SW 1271 (cell line): ENCODE measurements at places on chromosomes 2 and 18.

- DNase-seq, result no peak
These were observed 358.8 kb downstream of the CMPK2 start for GRCh38 chr2:6506859-6507258.

- peak; percentile 61 for DNase-seq
These were observed 57.9 kb upstream of the MSH2 start for GRCh38 chr2:47344890-47345589.

DNA sequence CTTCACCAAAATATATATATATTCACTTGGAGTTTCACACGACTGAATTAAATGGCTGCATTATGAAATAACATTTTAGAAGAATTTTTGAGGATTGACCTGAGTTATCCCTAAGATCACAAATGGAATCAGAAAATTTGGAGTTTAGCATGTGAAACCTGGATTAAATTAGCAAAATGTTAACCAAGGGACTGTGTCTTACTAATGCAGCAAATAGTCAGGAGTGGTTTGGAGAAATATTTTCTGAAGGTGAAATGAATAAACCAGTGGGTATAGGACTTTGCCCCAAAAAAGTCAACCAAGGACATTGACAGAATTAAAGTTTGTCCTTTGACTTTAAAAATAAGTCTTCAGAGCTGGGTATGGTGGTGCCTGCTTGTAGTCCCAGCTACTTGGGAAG, 111.2 kb downstream of the PRPF40A start:
- DNase-seq, result no peak

- no peak for DNase-seq
These were observed 207.4 kb downstream of the CBLN2 start for GRCh38 chr18:72336786-72337185.

DNA sequence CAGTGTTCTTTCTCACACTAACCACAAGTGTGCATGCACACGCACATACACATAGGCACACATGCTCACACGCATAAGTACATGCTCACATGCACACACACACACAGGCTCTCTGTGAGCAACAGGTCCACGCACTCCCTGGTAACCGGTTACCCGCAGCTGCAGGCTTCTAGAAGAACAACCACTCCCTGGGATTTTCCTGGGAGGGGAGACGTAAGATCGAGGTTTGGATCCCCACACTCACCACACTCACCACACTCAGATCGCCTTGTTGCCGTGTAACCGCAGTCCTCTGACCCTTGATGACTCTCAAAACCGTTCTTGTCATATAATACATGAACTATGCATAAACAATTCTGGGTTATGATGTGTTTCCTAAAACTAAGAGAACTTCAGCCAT, 42.2 kb downstream of the TTC32 start:
- no peak for DNase-seq

GRCh38 chr2:178275600-178275999, 81.3 kb downstream of the OSBPL6 start:
- no peak for DNase-seq

- no peak for DNase-seq
These were observed 67.5 kb downstream of the ZEB2 start for GRCh38 chr2:144452169-144452988.

GRCh38 chr18:9434122-9434701, 41.1 kb upstream of the RALBP1 start:
- DNase-seq, result no peak

DNA sequence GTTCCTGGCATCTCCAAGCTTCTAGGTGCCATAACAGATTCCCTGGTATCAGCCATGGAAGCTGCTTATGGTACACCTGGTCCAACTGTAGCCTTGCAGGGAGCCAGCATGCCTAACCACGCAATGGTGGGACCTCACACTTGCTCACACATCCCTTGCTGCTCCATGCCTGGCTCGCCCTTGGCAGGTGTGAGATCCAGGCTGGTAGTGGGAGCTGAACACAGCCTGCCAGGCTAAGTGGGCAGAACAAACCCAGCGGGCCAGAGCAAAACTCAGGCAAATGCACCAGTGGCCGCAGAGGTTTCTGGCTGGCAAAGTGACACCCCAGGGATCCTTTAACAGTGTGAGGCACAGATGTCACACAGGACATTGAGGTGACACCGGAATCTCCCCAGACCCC, 185.8 kb downstream of the NDUFA10 start:
- no peak for DNase-seq

- DNase-seq, result no peak
These were observed 3.2 kb upstream of the LIMS2 start for GRCh38 chr2:127678531-127678930.

DNA sequence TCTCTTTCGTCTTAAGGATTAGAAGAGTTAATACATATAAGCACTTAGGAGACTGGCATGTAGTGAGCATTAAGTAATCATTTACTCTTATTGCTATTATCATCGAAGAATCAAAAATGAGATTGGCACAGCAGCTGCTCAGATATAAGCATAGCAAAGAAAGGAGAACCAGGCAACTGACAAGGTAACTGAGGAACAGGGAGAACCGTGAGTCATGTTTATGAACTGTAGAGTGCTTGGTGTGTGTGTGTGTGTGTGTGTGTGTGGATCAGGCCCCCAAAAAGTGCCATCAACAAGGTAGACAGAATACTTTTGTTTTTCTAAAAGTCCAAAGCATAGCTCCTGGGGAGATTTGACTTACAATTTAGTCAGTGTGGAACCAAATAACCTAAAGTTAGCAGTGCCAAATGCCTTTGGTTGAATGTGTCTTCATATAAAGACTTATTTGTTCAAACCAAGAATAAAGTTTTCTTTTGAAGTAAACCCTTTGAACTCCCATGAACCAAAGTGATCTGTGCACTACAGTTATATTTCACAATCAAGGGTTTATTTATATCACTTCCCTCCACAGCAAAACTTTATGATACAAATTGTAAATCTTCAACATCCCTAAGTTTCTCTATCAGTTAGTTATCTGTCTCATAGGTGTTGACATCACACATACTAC, 660.6 kb downstream of the NYAP2 start:
- DNase-seq, result no peak

GRCh38 chr2:102010902-102011301, 19.1 kb downstream of the IL1R2 start:
- DNase-seq, result no peak

- DNase-seq, result no peak
These were observed 189.9 kb upstream of the NDUFV2 start for GRCh38 chr18:8912348-8913326.

GRCh38 chr2:187939180-187939579, 352.5 kb upstream of the GULP1 start:
- DNase-seq, result no peak

DNA sequence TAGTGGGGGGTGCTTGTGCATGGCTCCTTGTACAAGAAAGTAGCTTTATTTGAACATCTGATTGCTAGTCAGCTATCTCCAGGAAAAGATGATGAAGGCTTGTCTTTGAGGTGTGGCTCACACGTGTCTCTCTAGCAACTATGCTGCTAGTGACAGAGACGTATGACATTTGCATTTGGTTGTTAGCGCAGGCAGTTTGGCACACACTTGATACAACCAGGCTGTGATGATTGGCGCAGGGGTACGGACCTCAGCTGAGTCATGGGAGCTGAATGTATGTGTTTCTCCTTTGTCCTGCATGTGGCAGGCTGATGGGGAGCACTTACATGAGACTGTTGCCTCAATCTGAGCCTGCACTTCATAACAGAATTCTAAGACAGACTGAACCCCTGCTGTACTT, 29.6 kb downstream of the PTCD3 start:
- DNase-seq, result no peak

- DNase-seq, result no peak
These were observed 14.2 kb downstream of the TET3 start for GRCh38 chr2:73998933-73999332.

DNA sequence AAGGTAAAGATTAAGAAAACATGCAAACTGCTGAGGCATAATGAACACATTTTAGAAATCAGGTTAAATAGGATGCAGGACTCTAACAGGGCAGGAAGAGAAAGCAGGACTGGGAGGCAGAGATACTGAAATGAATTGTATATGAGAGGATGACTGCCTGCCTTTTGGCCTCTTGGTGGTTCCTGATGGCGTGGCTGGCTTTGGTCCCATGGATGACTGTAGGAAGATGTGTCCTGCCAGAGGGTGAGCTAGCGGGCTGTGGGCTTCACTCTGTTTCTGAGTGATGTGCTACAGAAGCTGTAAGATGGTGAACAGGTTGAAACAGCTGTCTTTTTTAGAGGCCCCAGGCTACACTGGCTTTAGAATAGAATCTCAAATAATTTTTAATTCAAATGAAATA, 517.0 kb downstream of the SLC4A3 start:
- no peak for DNase-seq

DNA sequence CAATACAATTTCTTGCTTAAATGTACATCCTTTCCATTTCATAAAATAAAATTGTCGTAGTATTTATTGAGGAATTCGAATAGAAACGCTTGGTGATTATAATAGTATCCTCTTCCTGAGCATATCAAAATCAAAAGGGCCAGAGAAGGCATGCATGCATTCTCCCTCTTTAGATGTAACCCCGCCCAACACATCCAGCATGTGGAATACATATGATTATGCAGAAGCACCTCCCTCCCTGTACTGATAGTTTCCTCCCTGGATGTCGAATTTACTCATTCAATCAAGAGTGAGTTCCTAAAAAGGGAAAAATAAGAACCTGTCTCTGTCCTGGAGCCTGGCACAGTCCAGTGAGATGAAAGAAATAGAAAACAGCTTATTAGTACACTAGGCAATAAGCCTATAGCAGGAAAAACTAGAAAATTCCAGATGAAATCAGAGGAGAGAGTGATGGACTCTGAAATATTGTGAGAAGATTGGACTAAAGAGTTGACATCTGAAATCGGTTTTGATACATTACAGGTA, 262.9 kb downstream of the RDH14 start:
- DNase-seq, result no peak

DNA sequence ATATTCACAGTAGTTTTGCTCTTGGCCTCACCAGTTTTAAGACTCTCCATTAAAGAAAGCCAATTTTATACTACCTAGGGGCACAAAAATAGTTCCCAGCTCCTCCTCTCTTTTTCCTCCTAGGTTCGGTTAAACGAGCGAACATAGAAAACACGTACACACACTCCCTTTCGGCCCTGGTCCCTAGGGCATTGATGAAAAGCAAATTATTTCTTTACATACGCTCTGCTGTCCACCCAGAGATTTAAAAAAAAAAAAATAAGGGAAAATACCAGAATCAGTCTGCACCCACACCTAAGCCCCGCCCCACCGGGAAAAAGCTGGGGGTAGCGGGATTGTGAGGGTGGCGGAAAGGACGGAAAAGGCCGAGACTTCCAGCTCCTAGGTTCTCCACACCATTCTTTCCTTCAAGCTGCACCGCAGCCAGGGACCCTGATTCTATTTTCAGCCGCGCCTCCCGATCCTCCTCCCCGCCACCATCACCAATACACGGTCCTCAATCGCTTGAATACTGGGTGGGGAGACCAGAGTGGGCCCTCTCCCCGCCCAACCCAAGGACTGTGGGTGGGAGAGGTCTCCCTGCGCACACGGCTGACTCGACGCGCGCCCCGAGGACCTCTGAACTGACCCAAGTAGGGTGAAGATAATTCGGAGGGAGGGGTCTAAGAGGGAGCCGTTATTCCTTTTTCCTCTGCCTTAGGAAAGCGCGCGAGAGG, 769 bp downstream of the ATF2 start:
- DNase-seq, result peak; percentile 39

DNA sequence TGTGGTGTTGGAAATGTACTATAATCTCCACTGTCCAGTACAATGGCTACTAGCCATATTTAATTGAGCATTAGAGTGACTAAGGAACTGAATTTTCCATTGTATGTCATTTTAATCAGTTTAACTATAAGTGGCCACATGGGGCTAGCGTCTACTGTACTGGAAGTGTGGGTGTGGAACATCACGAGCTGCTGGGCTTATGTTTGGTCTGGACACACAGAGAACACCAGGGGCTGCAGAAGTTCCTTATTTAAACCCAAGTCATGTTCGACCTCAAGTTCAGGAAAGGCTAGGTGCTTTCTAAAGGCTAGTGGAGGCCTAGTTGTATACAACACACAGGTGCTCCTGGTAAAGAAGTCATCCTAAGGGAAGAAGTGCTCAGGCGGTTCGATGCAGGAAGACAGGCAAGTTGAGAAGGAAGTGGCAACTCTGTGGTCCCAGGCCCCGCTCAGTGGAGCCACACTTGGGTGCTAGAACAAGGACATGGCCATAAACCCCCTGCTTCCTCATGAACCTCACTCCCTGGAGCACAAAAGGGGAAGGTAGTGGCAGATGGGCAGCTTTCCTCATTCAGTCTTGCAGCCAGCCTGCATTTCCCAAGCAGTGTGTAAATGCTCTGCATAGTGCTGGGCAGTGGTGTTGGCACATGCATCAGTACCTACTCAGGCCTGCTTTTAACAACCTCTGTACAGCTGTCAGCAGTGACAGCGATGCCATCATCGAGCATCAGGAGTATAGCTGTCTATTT, 13.3 kb downstream of the LGALSL start:
- DNase-seq, result no peak

- DNase-seq, result no peak
These were observed 116.0 kb downstream of the ZEB2 start for GRCh38 chr2:144403933-144404332.

GRCh38 chr2:9113916-9114315, 92.7 kb upstream of the ASAP2 start:
- no peak for DNase-seq

- no peak for DNase-seq
These were observed 2.2 kb downstream of the DSG2 start for GRCh38 chr18:31500051-31500688.

DNA sequence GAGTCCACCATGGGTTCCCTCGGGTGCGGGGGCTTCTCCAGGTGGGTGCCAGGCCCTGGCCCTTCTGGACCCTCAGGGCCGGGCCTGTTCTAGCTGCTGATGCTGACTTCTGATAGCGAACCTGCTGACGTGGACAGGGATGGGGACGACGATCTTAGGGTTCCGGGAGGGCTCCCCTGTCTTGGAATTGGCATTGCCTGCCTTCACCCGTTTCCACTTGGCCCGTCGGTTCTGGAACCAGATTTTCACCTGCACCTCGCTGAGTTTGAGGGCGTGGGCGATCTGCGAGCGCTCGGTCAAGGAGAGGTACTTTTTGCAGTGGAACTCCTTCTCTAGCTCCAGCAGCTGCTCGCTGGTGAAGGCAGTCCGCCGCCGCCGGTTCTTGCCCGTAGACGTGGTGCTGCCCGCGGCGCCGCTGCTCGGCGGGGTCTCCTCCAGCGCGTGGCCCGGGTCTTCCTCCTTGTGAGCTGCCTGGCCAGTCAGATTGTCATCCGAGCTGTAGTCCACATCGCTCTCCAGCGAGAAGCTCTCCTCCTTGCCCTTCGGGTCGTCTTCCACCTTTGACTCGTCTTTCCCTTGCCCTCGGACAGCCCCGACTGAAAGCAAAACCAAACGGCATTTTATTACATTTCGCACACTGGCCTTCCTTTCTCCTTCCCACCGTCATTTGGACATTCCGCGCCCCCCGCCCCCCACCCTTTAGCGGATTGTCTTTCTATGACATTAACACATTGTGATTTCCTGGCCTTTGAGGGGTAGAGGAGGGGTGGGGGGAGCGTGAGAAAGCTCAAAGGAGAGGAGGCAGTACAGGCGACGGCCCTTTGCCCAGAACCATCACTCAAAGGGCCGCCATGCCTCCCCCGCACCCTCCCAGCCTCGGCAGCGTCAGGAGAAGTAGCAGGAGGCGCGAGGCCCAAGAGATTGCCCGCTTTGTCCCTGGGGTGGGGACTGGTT, 2.1 kb downstream of the GBX2 start:
- no peak for DNase-seq
